Fibroblast of skin of scalp (primary cell): ENCODE measurements at places on chromosomes 5 and 9.

GRCh38 chr5:176553260-176554085, 4.3 kb downstream of the CDHR2 start:
- DNase-seq: no peak

DNA sequence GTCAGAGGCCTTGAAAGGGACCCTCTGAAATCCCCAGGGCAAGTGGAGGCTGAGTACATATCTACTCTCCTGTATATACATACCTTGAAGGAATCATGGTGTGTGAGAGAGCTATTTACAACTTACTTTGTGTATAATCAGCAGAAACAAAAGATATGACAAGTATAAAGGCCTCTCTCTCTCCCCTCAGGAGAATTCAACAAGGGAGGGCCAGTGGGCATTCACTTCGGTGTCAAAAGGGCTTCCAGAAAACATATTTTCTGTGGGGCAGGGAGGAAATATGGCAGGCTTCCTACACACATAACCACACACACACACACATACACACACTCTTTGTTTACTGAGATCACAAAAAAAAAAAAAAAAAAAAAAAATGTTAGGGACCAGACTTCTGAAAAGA, 181.7 kb downstream of the BNC2 start:
- DNase-seq: no peak

- DNase-seq: no peak
These were observed 9.9 kb upstream of the TMEM245 start for GRCh38 chr9:109129470-109130197.

GRCh38 chr5:138564242-138564641, 11.0 kb downstream of the HSPA9 start:
- no peak for DNase-seq

DNA sequence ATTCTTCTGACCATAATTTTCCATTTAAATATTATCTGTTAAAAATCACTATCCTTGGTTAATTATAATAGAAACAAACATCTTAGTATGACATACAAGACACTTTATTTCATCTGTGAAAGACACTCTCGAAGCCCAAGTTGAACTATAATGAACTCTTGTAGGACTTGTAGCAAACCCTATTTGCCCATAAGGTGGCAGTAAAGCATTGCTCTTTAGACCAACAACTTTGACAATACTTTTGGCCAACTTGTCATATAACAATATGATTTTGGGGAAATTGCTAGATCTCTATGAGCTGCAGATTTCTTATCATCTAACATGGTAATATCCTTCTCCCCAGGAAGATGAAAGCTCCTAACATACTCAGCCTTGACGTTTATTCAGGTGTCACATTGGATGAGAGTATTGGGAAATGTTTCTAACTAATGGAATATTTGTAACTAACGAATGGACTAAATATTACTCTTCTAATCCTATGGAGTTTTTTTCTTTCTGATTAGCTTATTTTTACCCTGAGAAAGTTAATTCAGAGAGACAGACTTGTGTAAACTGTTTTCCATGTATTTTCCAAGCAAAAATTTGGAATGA, 11.0 kb downstream of the SPINK14 start:
- peak; percentile 52 for DNase-seq

DNA sequence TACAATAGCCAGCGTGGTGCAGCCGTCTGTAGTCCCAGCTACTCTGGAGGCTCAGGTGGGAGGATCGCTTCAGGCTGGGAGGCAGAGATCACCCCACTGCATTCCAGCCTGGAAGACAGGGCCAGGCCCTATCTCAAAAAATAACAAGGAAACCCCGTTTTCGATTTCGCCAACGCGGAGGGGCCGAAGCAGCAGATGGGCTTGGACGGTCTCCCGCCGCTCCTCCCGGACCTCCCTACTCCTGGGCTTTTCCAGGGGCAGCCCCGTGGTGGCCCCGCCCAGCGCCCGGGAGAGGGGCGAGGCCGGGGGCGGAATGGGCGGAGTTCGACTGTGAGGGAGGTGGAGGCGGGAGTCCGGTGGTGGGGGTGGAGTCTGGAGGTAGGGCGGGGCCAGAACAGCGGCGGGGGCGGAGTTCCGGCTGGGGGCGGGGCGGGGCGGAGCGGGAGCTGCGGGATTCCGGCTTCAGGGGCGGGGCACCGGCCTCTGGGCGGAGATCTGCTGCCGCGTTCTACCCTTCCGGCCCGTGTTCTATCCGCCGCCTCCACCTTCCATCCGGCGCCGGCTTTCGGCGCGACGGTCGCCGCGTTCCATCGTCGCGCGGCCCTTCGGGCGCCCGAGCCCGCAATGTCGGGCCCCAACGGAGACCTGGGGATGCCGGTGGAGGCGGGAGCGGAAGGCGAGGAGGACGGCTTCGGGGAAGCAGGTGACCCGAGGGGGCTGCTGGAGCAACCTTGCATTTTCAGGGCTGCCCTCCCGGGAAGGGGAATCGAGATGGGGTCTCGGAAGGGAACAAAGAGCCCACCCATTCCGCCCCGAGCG, at the start of gene BBLN:
BBLN (plus strand) TSS at position 482 of the 819 bp plus-strand sequence; CDS start at position 625, 143 bp downstream.
- peak; percentile 95 for DNase-seq

DNA sequence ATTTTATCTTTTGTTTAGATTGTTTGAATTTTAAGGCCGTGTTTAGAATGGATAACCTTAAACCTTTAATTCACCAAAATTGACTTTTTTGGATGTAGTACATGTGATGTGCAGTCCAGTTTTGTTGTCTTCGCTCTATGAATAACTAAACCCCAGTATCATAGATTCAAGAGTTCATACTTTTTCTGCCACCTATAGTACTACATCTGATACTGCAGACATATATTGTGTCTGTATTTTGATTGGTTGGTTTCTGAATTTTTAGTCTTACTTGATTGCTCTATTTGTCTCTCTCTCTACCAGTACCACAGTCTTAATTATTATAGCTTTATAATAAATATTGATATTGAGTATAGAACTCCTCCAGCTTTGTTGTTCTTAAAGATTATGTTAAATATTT, 58.1 kb downstream of the PPIP5K2 start:
- DNase-seq: no peak

- DNase-seq: no peak
These were observed 79.2 kb downstream of the C9orf152 start for GRCh38 chr9:110128664-110129329.

DNA sequence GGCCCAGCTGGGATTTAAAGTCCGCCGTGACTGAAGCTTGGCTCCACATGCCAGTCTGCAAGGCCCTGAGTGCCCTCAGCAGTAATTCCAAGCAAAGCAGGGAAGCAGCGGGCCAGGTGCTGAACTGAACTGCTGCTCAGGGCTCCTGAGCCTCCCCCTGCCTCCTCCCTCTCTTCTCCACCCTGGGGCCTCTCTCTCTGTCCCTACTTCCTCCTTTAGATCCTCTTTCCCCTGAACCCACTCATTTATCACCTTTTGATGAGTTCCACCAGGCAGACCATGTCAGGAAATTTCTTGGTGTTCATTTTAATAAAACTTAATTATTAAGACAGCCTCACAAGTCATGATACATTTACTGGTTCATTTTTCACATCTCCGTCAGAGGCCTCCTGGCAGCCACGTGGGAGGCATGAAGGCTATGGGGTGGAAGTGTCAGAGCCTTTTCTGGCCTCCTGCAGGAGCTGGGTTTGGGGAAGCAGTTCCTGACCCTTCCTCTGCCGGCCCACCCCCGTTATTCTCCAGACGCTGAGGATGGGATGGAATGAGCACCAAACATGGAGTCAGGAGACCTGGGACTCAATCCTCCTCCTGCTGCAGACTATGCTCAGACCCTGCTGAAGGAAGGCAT, 32.2 kb upstream of the KCNIP1 start:
- DNase-seq: no peak

- peak; percentile 19 for DNase-seq
These were observed 22.3 kb downstream of the CAAP1 start for GRCh38 chr9:26870292-26870691.

DNA sequence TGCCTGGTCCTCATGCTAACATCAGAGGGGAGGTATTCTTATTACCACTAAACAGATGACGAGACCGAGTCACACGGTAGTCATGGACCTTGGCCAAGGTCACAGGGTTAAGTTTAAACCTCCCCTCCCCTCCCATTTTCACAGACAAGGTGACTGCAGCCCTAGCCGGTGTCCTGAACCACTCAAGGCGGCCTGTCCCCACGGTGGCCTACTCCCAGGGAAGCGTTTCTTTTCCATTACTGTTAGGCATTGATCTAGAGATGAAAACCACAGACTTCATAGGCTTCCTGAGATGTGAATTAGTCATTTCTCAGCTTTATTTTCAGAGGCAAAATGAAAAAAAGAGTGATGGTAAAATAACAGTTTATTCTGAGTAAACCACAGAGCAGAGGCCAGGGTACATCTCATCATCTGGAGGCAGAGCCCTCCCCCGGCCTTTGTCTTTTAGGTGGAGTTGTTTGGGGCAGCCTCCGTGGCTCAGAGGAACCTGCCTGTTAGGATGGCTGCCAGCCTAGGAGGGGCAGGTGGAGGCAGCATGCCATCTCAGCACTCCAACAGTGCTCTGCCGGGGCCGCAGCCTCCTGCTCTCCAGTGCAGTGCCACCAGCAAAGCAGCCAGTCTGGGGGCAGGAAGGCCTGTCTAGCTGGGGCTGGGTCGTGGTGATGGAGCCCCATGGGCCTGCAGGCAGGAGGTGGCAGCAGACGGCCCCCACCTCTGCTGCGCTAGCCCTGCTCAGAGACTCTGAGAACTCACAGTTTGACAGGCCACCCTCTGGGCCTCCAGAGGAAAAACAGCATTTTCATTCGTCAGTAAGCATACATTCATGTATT, 71.2 kb downstream of the RAPGEF1 start:
- peak; percentile 74 for DNase-seq

- no peak for DNase-seq
These were observed 376.0 kb downstream of the LRRC70 start for GRCh38 chr5:62954578-62954977.

GRCh38 chr9:99465231-99465907, 243.3 kb downstream of the SEC61B start:
- peak; percentile 60 for DNase-seq

GRCh38 chr9:90307891-90308290, 334.7 kb downstream of the DIRAS2 start:
- DNase-seq: no peak

GRCh38 chr5:96391921-96392320, 41.1 kb downstream of the PCSK1 start:
- DNase-seq: no peak

DNA sequence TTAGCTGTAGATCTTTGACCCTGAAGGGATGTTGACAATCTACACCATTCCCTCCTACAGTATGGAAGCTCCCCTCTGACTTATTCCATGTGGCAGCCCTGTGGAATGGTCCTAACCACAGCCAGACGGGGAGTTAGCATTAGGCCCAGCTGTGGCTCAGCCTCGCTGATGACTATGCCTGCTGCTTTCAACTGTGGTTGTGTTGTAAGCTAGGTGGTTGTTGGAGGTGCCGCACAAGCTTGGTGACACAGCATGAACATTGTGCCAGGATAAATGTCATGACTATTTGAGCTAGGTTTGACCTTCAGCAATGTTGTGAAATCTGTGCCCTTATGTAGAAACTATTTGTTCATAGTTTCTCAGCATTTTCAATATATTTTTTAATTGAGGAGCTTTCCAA, 40.6 kb downstream of the SGCD start:
- DNase-seq: peak; percentile 94

- peak; percentile 7 for DNase-seq
These were observed 450.8 kb downstream of the NFIB start for GRCh38 chr9:13863112-13863511.

- no peak for DNase-seq
These were observed 101.3 kb downstream of the AGTPBP1 start for GRCh38 chr9:85640425-85640824.

DNA sequence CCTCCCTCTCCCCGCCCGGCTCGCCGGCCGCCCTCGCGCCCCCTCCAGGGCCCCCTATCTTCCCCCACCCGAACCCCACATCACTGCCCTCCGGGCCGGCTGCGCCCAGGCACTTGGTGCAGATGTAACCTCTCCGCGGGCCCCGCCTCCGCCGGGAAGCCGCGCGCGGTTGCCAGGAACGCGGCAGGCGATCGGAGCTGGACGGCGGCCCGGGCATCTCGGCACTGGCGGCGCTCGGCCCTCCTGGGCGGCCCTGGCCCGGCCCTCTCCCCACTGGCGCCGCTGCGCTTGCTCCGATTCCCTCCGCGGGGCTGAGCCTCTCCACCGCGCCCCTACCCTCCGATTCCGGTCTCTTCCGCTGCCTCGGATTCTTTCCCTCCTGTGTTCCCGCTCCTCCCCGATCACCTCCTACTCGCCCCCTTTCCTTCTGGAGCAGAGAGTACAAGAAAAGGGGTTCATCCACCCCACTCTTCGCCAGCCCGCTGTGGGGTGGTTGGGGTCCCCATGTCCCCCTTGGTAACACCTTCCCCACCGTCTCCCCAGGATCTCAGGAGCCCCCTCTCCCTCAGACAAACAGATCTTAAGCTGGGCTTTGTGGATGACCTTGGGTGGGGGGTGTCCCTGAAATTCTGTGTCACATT, 70.6 kb downstream of the C9orf50 start:
- DNase-seq: peak; percentile 90

GRCh38 chr9:113995963-113996362, 82.1 kb downstream of the AMBP start:
- no peak for DNase-seq

- DNase-seq: peak; percentile 75
These were observed 1853.8 kb downstream of the EFNA5 start for GRCh38 chr5:105816961-105817360.

DNA sequence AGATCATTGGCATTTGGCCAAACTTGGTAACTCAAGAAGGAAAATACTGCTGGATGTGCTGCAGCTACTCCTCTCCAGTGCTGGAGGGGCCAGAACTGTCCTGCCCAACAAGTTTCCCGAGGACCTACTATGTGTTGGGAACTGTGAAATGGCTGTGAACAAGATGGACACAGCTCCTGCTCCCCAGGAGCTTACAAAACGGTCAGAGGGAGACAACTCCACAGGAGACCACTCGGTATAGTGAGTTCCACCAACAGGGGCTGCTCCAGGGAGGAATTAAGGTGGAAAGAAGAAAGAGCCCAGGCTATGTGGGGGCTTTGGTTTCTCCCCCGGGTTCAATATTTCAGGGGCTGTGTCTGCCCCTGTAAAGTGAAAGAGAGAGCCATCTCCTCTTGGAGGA, 78.8 kb downstream of the GNA14 start:
- no peak for DNase-seq

DNA sequence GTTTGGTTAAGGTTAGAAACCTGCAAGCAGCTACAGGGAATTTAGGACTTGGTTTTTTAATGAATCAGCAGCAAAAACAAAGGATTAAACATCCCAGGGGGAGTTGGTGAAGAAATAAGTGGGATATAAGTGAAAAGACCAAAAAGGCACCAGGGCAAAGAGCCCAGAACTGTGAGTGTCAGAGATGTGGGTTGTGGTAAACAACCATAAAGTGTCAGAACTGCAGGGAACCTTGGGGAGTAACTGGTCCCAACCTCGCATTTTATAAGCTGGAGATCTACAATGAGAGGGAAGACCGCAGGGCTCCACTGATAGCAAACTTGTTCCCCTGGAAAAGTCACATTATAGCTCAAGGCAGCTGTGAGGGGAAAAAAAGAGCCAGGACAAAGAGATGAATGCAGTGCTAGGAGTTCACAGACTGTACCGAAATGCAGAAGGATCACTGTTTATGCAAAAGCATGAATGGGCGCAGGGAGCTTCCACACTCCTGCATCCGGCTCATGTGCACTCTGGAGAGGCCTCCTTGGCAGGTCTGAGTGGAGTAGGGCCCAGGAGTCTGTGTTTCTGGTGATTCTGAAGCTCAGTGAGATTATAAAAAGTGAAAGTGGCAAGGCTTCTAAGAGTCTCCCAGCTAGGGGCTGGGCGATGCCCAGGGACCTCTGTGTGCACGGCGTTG, 156.3 kb downstream of the GOLPH3 start:
- DNase-seq: peak; percentile 67
